Stimulated activated CD8-positive, alpha-beta memory T cell treated with anti-CD3 and anti-CD28 coated beads, Interleukin-4, amount 100 ng/mL, for 1 hour (primary cell): ENCODE measurements at places on chromosomes 2 and 18.

DNA sequence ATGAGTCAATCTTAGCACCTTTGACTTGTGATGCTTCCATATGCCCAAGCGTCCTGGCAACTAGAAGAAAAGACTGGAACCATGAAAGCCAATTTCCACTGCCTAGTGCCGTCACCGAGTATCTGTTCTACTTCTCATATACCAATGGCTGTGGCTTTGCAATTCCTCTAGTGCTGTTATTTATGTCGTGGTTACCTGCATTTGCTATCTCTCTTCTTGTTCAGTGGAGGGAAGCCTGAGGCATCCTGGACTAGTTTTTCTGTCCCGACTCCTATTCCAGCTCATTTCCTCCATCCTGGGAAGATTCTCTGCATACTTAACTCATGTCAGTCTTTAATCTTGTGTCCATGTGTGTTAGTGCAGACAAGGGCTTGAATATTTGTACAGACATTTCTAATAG lies 117.9 kb downstream of the FEZ2 start:
- DNase-seq: no peak

DNA sequence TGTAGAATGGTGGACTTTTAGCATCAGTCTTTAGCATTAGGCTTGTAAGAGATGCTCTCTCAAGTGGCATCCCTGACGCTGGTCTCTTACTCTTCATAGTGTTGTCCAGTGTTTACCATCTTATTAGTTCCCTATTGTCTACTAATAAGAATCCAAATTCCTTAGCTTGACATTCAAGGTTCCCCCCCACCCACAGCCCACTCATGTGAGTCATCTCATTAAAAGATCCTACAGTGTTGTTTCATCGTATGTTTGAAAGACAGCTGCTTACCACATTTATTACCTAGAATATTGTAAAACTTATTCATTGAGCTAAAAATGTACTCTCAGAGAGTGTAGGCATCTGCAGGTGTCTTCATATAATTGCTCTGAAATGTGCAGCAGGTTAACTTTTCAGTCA lies 28.5 kb downstream of the EIF5B start:
- no peak for DNase-seq

DNA sequence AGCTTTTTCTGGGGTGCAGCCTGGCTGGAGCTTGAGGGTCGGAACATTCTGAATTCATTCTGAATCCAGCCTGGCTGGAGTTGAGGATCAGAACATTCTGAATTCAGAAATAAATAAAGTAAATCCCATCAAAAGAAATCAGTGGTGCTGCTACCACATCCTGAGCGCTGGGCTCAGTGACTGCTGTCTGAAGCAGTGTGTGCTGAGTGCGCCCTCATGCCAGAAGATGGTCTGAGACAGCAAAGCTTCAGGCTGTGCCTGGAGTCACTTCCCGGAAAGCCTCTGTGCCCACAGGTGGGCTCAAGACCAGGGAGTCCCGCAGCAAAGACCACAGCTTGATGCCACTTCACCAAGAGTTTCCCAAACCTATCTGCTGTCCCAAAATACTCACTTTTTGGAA lies 187.9 kb downstream of the VAPA start:
- no peak for DNase-seq

- DNase-seq: no peak
These were observed 1.4 kb downstream of the PHLPP1 start for GRCh38 chr18:62716619-62717168.

DNA sequence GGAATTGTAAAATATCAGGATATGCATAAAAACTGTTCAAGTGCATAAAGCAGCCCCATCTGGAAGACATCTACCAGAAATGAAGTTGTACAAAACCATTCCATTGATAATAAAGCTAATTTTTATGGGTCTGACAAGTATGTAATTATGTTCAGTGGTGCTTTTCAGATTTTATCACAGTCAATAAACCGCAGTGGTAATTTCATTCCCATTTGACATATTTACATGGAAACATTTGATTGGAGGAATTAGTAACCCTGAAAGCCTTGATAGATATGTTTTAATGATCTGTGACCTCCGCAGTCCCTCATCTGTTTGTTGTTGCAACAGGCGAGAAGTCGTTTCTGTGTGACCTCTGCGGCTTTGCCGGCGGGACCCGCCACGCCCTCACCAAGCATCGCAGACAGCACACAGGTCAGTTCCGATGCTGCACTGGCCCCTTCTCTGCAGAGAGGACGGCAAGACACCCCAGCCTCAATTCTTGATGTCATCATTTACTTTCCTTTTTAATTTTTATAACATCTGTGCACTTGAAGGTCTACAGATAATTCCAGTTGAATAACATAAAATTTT lies 283.1 kb downstream of the ZNF407 start:
- DNase-seq: no peak

DNA sequence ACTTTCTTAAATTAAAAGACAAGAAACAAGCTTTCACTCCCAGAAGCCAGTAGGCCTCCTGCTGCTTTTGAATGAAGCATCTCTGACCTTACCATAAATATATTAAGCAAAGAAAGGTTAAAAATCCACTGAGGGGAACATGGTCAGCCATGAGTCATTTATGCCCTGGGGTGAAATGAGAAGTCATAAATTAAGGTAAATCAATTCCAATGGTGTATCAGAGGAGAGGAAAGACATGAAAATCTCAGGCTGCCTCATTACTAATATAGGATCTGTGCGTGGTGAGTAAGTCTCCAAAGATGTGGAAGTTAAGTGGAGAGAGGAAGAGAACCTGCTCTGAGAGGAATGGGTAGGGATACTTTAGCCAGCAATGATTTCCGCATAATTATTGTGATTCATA lies 292.3 kb upstream of the CHAC2 start:
- no peak for DNase-seq
